ENCODE measurements at places on chromosomes 16 and 17.

DNA sequence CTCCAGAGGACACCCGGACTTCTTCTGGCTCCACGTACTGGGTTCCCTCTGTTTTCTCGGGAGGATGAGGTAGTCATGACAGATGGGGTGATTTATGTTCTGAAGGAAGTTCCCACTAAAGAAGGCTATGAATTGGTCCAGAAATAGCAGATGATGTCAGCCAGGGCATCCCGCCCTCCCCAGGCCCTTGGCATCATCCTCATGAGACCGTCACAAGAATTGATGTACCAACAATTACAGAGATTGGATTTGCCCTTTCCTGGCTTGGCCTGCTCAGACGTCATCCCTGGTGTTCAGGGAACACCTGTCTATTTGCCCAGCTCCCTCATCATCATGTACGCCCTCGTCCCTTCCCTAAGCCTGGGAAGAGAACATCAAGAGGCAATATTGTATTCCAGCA lies 102.8 kb upstream of the CCL1 start:
- no peak for DNase-seq

DNA sequence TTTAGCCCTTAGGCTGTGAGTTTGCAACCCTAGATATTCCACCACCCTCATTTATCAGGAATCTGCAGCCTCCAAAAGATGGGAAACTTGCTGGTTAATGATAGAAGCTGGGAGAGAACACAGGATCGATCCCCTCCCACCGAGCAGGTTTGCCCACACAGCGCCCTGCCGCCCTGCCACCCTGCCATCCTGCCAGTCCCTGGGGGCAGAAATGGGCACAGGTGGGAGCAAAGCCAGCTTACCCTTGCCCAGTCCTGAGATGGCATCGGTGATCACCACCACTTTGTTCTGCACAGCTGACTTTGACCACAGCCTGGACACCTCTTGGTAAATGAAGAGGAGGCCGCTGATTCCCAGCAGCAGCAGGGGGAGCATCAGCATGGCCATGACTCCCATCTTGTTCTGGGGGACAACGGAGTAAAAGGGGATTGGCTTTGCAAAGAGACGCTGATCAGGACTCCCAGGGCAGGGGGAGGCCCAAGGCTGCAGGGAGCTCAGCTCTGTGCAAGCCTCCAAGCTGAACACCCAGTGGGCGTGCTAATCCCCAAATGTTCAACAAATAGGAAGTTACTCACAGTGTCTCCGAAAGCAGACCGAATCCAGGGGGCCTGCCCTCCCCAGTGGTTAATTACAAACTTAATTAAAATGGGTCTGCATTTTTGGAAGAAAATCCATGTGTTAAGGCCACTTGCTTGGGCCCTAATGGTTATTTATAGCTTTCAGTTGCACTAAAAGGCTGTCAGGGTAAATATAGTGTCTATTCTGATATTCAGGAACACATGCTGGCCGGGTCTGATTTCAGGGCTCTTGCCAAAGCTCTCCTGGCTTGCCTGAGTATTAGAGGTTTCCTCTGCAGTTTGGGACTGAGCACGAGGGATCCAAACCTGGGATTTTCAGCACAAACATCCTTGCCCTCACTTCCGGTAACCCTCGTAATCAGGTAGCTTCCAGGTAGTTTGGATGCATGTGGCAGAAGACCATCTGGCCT lies at the start of gene DHRS7C:
DHRS7C (minus strand) TSS at position 704 of the 988 bp plus-strand sequence; CDS start at position 396, 308 bp downstream.
- no peak for DNase-seq

DNA sequence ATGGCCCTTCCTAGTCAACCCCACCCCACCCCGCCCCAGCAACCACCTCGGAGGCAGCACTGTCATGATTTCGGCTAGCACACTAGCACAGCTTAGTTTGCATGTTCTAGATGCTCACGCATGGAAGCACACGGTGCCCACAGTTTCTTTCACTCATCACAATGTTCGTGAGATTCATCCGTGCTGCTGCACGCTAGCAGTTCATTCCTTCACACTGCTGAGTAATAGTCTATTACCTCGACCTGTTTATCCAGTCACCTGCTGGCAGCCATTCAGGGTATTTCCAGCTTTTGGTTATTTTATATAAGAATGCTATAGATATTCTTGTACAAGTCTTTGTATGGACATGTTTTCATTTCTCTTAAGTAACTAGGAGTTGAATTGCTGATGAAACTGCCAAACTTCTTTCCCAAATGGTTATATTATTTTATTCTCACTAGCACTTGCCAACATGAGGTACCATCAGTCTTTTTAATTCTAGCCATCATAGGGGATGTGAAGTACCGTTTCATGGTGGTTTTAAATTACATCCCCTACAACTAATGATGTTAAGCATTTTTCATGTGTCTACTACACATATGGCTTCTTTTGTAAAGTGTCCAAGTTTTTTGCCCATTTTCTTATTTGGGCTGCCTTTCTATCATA lies 75.7 kb downstream of the CYTH1 start:
- no peak for DNase-seq

- DNase-seq, result no peak
Measured at GRCh38 chr17:65048441-65048840, 8.1 kb downstream of the GNA13 start.

DNA sequence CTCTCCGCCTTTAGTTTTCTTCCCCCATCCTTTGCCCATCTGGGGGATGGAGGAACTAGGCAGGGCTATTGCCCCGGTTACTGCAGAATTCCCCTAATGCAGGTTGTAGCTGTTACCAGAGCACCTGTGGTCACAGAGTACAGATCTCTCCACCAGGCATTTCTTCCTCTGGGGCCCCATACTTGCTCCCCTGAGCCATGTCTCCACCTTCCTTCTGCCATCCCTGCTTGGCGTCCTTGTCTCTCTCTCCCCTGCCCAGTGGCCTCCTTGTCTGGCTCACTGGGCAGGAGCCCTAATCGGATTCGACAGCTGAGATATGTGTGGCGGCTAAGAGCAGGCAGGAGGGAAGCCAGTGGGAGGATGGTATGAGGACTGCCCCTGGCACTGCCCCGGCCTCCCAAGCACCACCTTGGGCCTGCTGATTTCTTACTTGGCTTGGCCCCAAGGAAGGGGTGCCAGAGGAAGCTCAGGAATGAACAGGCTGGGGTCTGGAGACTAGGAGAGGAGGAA lies 2.0 kb downstream of the RARA start:
- DNase-seq, result no peak

DNA sequence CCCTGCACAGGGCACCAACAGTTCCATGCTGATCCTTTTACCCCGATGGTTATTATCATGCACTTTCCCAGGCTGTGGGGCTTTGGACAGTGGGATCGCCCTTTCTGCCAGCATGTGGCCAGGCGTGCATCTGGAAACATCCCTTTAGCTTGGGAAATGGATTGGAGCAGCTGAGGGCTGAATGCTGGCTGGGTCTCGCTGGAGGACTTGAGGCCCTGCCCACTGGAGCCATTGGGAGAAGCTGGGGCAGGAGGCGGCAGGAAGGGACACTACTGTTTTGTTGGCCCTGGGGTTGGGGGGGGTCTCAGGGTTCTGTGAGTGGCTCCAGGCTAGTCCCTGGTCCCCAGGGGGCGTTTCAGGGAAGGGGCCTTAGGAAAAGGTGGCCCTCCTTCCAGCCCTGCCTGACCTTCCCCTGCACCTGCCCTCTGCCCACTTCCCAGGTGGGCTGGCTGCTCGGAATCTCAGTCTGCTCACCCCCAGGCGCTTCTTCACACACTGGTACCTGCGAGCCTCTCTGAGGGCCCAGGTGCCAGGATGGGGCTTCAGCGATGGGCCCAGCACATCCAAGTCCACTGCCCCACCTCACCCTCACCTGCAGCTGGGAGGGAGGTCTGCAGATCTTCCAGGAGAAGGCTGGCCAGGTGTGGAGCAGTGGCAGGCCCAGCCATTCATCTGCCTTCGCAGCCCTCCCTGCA lies 1.6 kb upstream of the ADGRG3 start:
- DNase-seq, result no peak

- DNase-seq, result no peak
Measured at GRCh38 chr17:46100590-46100989, 92.6 kb downstream of the KANSL1 start.

GRCh38 chr17:56834380-56835263 lies 671 bp downstream of the DGKE start:
- no peak for DNase-seq

GRCh38 chr16:13401641-13402040 lies 500.2 kb downstream of the SHISA9 start:
- DNase-seq, result no peak

GRCh38 chr16:79863128-79864031 lies 262.8 kb upstream of the MAF start:
- DNase-seq, result no peak

DNA sequence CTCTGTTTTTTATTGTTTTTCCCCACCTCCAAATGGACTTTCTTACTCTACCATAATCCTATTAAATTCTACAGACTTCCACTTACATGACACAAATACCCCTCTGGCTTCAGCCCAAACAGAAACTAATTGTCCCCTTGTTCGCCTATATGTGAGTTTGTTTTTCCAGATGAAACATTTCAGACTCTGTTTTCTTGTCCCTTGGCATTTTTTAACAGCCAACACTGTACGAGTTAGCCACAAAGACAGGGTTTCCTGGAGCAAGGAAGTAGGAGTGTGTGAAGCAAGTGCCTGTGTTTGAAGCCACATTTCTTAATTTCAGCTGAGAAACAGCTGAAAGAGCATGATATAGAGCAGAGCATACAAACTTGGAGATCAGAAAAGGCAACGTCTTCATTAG lies 382.2 kb upstream of the CDH5 start:
- DNase-seq, result no peak

Measured in brain pericyte (primary cell).